ENCODE measurements at places on chromosomes 5 and 9. TPM values are rescaled to one million over a fixed set of nuclear protein-coding genes. Genes with fewer than 3 reads are reported as not detected.

DNA sequence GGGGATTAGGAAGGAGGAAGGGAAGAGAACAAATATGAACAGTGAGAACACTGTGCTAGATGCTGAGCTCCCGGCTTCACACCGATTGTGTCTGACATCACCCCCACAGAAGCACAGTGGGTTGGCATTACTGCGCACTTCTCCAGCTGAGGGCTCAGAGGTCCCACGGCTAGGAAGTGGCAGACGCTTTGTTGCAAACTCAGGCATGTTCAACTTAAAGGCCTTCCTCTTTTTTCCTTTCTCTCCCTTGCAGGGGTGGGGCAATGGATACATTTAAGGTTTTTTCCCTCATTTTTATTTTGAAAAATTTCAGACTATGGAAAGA lies 15.5 kb upstream of the SHB start:
- no peaks in the 10 kb centered on the region for H3K27me3 ChIP-seq
- no peaks in the 10 kb centered on the region for H3K36me3 ChIP-seq
- H3K27ac ChIP-seq = no peak overlapping the region
- no peak for DNase-seq
- peaks cover 3% of the 10 kb centered on the region for H3K4me1 ChIP-seq

GRCh38 chr5:175880213-175880612 lies 8.8 kb downstream of the CPLX2 start:
- no peak overlapping the region for H3K27ac ChIP-seq
- no peak for DNase-seq
- no peak overlapping the region for H3K4me3 ChIP-seq
- no peaks in the 10 kb centered on the region for H3K4me1 ChIP-seq
- peaks cover 5% of the 10 kb centered on the region for H3K27me3 ChIP-seq
- no peaks in the 10 kb centered on the region for H3K36me3 ChIP-seq

- no peaks in the 10 kb centered on the region for H3K36me3 ChIP-seq
- no peak for DNase-seq
- H3K27ac ChIP-seq = no peak overlapping the region
These were observed 352.4 kb upstream of the ACTBL2 start for GRCh38 chr5:57834829-57835608.

DNA sequence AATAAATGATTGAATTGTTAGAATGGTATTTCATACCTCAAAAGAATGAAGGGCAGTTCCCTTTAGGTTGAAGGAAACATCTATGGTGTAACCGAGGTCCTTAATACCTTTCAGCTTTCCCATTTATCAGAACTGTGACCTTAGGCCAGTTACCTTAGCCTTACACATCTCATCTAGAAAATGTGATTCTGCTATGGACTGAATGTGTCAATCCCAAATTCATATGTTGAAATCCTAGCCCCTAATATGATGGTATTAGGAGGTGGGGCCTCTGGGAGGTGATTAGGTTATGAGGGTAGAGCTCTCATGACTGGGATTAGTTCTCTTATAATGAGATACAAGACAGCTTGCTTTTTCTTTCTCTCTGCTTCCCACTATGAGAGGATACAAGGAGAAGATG lies 441.9 kb downstream of the PLK2 start:
- H3K27ac ChIP-seq = no peak overlapping the region
- no peak overlapping the region for H3K4me3 ChIP-seq

DNA sequence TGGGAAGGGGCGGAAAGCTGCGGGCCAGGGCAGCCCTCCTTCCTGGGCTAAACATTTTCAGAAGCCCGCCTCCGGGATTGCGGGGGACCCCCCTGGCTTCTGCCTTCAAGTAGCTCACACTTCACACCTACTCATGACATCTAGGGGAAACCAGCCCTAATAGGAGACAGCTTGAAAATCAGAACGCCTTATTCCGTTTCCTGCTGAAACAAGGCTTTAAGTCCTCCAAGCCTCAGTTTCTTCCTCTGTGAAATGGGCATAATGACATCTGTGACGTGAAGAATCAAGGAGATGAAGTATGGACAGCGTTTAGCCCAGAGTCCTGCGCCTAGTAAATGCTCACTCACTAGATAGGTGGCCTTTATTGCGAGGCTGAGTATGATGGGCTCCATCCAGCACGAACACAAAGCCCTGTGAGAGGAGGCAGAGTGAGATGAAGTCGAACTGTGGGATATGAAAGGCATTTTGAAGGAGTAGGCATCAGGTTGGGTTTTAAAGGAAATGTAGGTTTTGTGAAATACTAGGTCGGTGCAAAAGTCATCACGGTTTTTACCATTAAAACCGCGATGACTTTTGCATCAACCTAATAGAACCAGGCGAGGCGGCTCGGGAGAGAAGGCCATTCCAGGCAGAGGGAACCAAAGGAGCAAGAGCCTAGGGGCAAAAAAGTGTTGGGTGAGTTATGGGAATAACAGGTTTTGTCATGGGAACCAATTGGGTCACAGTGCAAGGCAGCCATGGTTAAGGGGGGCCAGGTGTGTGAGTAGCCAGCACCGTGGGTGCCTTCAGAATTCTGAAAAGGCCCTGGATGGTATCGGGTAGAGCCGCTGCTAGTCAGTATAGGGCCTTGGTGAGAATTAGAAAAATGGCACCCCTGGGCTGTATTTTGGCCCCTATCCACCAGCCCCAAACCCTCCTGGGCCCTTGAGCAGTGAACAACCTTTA lies 1.0 kb upstream of the TSC1 start:
- peaks cover 30% of the 10 kb centered on the region for H3K4me1 ChIP-seq
- H3K36me3 ChIP-seq = no peaks in the 10 kb centered on the region
- H3K27ac ChIP-seq = peak overlapping the region; percentile 98
- H3K4me3 ChIP-seq = peak overlapping the region; percentile 100
- no peaks in the 10 kb centered on the region for H3K27me3 ChIP-seq

DNA sequence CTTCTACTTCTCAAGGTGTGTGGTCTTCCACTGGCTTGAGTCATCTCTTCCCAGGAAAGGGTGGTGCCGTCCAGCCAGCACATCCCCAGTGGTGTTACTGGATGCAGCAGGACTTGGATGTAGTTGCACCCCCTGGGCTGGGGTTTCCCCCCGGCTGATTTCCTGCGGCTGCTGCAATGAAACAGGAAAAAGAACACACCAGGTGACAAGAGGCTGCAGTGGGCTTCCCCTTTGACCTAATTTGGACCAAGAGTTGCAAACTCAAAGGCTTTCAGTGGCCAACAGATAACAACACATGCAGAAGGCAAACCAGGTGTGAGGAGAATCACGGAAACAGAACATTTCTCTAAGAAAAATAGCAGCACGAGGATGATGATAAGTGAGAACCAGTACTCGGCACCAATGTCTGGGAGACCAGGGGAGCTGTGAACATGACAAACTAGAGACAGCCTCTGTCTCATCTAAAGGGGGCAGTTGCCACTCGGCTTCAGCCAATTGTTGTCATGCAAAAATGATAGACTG lies 83.7 kb downstream of the PDE6A start:
- H3K27ac ChIP-seq = no peak overlapping the region
- no peak for DNase-seq
- no peaks in the 10 kb centered on the region for H3K36me3 ChIP-seq
- H3K4me1 ChIP-seq = peaks cover 13% of the 10 kb centered on the region

The IL9 gene
- not detected for total RNA-seq

The SLIT3 gene
- 34.8 TPM for total RNA-seq

The ENTPD2 gene
- 0.49 TPM for total RNA-seq

The DENND4C gene
- 66.1 TPM for total RNA-seq

The TAF11L12 gene
- total RNA-seq = not detected
